DMS53 (cell line): ENCODE measurements at places on chromosomes 11 and 22.

DNA sequence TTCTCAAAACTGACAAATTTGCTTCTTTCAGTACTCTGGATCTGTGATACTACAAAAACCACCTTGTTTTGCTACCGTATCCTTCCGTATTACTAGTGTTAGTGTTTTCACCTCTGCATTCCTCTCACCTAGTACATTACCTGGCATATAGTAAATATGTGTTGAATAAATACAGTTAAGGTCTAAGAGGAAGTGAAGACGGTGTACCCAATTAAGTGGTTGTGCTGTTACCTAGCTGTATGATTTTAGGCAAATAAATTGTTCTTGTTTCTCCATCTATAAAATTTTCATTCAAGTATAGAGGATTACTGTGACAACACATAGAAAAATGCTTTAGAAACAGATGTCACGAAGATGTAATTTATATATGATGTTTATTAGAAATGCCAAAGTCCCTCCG is 8.9 kb downstream of the BCL2L13 start:
- DNase-seq, result no peak

- DNase-seq, result no peak
Observed at GRCh38 chr11:93081694-93082093, 112.2 kb downstream of the MTNR1B start.

DNA sequence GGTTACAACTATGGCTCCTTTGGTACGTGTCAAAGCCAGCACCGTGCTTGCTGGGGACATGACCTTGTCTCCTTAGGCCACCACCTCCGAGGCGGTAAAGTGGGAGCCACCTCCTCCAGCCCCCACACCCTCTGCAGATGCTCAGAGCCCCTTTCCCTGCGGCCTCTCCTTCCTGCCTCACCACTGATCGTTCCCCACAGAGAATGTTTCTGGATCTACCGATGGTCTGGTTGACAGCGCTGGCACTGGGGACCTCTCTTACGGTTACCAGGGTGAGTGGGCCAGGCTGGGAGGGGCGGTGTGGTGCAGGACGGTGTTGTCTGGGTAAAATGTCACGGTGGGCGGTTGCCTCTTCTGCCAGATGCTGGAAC is 8.9 kb downstream of the SIDT2 start:
- no peak for DNase-seq

DNA sequence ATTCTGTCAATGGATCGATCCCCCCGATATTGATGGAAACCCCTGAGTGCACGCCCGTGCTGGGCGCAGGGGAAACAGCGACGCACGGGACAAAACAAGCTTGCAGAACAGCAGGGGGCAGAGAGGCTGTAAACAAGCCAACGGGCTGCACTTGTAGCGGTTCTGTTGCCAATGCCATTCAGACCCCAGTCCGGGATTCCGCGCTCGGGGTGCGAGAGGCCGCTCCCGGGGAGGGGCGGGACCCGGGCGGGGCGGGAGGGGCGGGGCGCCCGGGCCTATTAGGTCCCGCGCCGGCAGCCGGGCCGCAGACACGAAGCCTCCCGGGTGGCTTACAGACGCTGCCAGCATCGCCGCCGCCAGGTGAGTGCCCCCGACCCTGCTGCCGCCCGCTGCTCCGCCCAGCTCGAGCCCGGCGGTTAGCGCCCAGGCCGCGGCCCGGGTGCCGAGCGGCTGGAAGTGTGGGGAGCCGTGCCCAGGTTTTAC is at the start of gene BIK:
Gene BIK, plus strand, starts transcription at position 307 of the 483 bp plus-strand sequence. CDS start 13,273 bp downstream, outside the sequence.
- peak; percentile 75 for DNase-seq

GRCh38 chr11:104130161-104130560 is 33.8 kb downstream of the PDGFD start:
- DNase-seq, result no peak

- DNase-seq, result no peak
Observed at GRCh38 chr11:76663486-76663810, 7.1 kb downstream of the LRRC32 start.

DNA sequence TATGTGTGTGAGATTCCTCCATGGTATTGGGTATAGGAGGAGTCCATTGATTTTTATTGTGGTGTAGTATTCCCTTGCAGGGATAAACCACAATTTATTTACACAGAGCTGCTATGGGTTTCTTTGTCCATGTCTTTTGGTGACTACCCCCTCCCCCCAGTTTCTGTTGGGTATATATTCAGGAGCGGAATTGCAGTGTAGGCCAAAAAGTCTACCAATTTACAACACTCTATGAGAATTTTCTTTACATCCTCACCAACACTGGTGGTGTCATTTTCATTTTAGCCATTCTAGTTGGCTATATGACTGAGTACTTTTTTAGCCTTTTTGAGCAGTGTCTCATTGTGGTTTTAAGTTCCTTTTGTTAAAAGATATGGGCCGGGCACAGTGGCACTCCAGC is 55.2 kb upstream of the ATXN10 start:
- no peak for DNase-seq

DNA sequence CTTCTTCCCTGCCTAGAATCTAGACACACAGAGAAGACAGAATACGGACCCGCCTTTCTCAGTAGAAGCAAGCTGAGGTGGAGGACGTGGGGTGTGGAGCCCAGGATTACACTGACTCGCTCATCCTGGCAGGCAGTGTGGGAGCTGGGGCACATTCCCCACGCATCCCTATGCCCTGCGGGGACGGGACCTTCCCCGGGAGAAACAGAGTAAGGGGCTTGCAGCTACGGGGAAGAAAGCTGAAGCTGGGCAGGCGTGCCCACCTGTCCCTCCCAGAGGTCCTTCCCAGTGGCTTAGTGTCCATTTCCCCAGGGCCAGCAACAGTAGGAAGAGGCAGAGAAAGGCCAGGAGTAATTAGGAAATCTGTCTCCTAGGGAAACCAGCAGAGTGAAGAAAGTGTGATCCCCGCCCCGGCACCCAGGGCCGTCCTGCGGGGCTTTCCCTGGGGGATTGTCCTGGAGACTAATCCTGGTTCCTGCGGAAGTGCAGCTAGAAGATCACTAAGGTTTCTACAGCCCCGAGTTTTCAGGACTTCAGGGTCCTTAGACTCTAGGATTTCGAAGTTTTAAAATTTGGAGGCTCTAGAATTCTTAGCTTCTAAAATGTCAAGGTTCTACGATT is 7.8 kb downstream of the DNAJB13 start:
- DNase-seq, result no peak

GRCh38 chr11:67422891-67423290 is 5.4 kb upstream of the RPS6KB2 start:
- peak; percentile 62 for DNase-seq

DNA sequence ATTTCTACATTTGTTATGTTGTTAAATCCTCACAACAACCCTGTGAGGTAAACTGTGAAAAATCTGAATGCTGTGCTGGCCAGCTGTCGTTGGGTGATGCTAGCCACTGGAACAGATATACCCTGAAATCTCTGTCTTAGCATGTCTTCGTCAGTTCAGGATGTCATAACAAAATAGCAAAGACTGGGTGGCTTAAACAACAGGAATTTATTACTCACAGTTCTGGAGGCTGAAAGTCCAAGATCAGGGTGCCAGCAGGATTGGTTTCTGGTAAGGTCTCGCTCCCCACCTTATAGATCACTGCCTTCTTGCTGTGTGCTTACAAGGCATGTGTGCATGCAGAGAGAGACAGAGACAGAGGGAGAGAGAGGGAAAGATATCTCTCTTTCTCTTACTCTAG is 211.7 kb downstream of the C11orf91 start:
- DNase-seq, result no peak

DNA sequence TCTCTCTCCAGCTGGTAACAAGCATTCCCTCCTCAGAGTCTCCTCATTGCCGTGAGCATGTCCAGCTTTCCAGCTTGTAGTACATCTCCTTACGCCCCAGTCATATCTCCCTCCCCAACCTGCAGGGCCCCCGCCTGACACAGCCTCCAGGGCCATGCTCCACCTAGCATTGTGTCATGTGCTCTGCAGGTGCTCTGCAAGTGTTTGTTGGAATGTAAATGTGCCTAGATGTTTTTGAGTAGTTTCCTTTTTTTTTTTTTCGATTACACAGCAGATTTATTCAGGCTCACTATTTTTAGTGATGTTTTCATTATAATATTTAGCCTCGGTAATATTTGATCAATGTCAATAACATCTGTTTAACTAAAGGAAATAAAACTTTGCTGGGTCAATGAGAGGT is 82.5 kb downstream of the NCAM1 start:
- no peak for DNase-seq

DNA sequence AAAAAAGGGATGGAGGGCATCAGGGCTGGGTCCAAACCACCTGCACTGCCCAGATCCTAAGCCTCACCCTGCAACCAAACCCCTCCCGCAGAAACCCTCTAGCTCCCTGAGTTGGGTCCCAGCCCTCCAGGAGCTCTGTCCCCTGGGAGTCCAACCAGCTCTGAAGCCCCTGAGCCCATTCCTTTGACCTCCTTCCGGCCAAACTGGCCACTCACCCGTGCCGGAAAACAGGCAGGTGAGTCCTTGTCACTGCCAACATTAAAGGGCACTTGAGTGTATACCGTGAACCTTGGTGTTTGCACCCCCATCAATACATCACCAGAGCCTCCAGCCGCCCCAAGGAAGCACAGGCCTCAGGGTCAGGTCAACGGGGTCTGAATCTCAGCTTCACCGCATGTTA is 11.5 kb downstream of the MS4A15 start:
- no peak for DNase-seq

DNA sequence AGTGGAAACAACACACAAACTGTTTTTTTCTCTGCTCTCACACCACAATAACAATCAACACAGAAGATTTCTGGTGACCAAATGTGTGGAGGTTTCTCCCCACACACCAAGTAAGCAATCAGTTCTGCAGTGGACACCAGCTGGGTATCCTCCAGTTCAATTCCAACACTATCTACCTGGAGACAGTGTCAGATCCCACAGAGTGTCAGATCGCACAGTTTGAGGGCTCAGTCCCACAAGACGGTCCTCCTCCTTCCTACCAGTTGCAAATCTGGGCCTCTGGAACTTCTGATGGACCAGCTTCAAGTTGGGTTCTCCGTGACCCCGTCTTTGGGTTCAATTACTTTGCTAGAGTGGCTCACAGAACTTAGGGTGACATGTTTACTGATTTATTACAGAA is 9.0 kb downstream of the SWAP70 start:
- DNase-seq, result no peak

GRCh38 chr11:11467312-11467711 is 114.3 kb upstream of the CSNK2A3 start:
- DNase-seq, result no peak

DNA sequence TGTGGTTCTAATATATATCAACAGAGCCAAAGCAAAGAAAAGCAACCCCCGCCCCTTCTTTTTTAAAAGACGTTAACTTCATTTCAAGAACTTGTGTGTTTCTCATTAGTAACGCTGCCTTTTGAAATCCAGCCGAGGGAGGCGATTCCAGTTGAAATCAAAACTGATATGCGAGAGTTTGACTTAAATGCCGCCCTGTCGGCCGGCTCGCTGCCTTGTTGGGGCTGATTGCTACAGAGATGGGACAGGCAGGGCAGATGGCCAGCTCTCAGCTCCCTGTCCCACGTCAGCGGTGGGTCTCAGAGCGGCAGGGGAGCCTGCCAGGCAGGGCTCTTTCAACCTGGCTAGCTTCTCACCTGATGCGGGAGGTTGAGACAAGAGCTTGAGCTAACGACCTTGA is 51.9 kb upstream of the ALX4 start:
- DNase-seq, result no peak

GRCh38 chr11:78660471-78660870 is 85.8 kb upstream of the NARS2 start:
- DNase-seq, result no peak

- no peak for DNase-seq
Observed at GRCh38 chr11:64249038-64249437, 2.3 kb upstream of the PLCB3 start.

DNA sequence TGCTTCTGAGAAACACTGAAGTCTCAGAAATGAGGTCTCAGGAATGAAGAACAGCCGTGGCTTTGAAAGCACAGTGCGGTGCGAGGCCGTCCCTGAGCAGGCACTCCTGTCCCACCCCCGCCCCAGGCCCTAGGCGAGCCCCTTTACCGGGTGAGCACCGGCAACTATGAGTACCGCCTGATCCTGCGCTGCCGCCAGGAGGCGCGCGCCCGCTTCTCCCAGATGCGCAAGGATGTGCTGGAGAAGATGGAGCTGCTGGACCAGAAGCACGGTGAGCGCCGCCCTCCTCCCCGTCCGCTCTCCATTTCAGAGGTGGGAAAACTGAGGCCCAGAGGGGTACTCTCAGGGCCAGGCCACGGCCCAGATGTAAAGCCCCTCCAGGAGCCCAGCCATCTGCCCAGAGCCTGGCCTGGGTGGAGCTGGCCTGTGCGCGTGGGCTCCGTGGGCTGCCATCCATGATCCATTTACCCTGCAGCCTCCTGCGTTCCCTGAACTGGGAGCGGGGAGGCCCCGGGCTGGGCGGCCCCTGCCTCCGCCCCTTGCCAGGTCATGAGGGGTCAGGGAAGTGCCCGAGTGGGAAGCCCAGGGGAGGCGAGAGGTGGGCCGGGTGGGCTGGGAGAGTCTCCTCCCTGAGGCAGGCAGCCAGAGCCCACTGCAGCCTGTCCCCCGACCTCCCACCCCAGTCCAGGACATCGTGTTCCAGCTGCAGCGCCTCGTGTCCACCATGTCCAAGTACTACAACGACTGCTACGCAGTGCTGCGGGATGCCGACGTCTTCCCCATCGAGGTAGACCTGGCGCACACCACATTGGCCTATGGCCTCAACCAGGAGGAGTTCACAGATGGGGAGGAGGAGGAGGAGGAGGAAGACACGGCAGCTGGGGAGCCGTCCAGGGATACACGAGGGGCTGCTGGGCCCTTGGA is 9.5 kb downstream of the SLC16A8 start:
- DNase-seq, result no peak

DNA sequence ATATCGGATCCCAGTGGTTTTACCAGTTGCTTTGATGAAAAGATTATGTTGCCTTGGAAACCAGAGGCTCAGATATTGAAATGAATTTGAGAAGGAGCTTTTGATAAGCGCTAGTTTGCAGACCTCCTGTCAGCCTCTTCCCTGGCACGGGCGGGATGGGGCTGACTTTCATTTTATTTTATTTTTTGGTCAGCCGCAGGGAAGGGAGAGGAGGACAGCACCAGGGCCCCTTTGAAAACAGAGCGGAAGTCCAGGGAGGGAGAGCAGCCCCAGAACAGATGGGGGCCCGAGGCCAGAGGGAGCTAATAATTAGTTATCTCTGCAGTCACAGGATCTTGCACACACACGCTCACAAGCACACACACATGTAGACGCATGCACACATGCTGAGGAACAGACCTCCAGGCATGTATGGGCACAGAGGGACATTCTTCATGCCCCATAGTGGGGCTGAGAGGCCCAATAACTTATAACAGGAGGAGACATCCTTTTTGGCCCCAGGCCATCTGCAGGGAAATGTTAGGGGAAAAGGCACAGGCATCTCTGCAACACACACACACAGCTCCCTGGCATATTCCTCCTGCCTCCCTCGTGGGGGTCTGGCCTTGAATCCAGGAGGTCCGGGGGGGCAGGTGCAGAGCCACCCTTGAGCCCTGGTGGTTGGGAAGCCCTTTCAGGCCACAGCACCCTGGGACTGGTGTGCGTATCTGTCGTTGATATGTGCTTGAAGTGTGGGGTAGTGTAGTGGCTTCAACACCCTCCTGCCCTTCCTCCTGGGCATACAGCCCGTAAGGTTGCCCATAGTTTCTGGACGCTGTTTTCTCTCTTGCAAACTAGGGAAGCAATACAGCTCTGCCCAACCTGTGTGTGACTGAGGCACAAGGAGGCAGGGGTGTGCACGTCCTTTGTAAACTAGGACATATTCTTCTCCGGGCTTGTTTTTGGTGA is 117.3 kb downstream of the CEP164 start:
- no peak for DNase-seq

GRCh38 chr11:117901601-117902000 is 25.1 kb upstream of the FXYD6 start:
- no peak for DNase-seq
